ENCODE measurements at places on chromosomes 7 and 10.

DNA sequence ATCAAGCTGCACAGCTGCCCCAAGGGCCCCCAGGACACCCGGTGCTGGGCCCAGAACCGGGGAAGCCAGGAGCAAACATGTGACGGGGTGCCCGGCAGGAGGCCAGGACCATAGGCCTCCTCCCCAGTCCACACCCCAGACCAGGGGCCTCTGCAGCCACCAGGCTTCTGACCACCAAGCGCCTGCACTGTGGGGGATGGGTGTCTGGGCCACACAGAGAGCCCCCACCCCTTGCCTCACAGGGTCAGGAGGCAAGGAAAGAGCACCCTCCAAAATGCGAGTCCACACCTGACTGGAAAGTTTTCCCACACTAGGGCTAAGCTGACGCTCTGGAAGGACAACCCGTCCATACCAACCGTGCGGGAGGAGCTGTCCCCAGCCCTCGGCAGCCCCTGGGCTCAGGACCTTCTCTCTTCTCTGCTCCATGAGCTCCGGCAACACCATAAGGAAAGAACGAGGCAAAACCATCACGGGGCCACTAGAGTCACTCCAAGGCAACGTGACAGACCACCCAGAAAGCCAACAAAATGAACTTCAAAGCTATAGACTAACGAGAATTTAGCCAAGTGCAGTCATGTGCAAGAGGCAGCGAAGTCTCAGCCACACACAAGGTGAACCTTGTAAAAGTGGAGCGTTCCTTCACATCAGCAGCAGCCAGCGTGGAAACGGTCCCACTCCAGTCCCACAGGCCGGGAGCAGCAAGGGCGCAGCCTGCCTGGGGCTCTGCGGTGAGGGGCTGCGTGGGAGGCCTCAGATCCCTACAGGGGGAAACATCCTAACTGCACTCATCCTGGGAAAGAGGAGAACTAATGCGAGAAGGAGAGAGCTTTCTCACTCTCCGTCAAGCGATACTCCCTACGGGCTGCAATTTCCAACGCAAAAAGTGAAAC lies 5.1 kb downstream of the STK32C start:
- DNase-seq: no peak

DNA sequence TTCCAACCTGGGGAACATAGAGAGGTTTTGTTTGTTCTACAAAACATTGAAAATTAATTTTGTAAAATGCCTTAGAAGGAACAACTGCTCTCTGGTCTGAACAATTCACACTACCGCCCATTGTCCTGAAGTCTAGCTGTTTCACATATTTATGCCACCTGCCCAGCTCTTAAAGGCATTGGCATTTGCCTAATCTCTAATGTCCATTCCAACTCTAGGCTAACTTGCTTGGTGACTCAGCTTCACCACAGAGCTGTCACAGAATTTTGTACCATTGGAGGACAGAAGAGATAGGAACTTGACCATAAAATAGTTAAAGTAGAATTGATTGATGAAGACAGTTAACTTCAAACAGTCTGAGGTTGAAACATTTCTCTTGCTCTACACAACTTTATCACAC lies 53.5 kb upstream of the PPP1R17 start:
- no peak for DNase-seq

DNA sequence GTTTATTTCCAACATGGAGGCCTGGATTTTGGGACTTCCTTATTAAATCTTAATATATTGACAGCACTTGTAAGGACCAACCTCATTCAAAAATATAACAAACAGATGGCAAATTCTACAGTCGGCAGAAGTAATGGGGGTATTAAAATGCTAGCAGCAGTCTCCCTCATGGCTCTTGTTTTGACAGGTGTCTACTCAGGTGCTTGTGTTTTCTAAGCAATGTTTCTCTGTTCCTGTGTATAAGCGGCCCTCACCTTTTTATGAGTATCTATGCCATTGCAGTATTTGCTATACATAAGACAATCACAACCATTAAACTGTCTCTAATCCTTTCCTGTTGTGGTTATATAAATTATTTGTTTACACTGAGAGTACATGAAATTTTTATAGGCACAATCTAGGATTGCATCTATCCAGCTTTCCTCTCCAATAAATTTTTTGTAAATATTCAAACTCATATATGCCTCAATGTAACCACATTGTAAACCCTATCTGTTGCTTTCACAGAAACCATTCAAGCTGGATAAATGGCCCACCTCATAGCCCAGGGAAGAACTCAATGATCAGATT lies 65.4 kb upstream of the LRRTM3 start:
- DNase-seq: no peak

- DNase-seq: no peak
Measured at GRCh38 chr7:7148798-7149481, 33.4 kb upstream of the C1GALT1 start.

GRCh38 chr10:80356563-80356988 lies at the start of the genes DYDC1 and DYDC2:
DYDC1 (minus strand) TSS chr10:80356755; CDS start chr10:80352601, 4,154 bp downstream.
DYDC2 (plus strand) TSS chr10:80356781; CDS start chr10:80362444, 5,663 bp downstream.
- DNase-seq: no peak

GRCh38 chr7:85521108-85521694 lies 334.3 kb upstream of the SEMA3D start:
- no peak for DNase-seq

GRCh38 chr10:97593421-97593820 lies 3.9 kb downstream of the C10orf62 start:
- DNase-seq: no peak

GRCh38 chr7:139587535-139587934 lies 64.0 kb downstream of the CLEC2L start:
- DNase-seq: no peak

DNA sequence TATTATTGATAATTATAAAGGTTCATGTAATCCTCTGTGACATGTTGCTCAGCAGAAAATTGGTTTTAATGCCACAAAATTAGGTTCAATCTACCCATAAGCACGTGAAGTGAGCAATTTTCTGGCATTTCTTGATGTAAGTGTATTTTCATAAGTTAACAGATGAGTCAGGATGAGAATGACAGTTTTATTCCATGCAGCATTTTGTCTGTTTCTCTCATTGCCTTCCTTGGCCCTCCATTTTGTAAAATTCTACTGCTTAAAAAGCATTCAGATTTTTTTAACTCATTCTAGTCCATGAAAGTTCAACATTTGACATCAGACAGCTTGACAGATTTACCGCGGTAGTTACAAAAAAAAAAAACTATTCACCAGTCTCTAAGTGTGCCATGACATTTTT lies 4.0 kb upstream of the GFRA1 start:
- no peak for DNase-seq

Measured in AML-193 (cell line).